ENCODE measurements at places on chromosomes 11 and 22. TPM values are rescaled to one million over a fixed set of nuclear protein-coding genes. Genes with fewer than 3 reads are reported as not detected.

The OR51B5 gene
- 0.05 TPM for polyA plus RNA-seq

The CLCF1 gene
- polyA plus RNA-seq = 11.2 TPM

The POU2AF2 gene
- 1.9 TPM for polyA plus RNA-seq

The TRIM29 gene
- polyA plus RNA-seq = 0.42 TPM

The RASD2 gene
- 0.57 TPM for polyA plus RNA-seq

Data from pancreas (tissue), 10 donors.